ENCODE measurements at places on chromosomes 12 and 14.

- no peak for DNase-seq
Measured at GRCh38 chr14:76101391-76102379, 50.0 kb upstream of the GPATCH2L start.

DNA sequence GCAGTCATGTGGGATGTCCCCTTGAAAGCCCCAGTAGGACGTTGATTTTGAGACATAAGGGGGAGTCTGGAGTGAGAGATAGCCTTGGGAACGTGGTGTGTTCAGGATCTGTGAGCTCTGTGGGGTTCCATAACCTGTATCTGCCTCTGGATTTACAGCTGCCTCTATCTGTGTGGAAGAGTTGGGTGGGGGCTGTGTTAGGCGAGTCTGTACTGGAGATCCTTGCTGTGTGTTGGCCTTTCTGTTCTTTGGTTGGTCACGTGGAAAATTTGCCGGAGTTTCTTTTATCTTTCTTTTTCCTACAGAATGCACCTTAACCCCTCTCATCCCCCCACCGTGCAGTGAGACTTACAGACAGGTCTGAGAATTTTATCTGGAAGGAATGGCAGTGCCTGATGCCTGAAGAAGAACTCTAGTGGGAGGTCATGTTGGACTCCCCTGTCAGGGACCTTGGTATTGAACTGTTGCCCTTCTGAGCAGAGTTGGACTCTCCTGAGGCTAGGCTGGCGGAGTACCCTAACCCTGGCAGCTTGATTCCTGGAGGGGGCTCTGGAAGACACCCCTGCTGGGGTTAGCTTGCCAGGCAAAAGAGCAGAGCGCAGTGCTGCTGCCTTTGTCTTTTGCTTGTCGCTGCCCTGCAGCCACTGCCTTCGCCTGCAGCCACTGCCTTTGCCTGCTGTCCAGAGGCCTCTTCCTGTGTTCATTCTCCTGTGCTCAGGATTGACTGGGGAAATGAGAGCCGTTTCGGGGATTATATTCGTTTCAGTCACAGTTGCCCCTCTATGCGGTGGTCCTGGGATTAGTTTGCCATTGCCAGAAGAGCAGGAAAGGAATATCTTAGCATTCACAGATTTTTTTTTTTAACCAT, 34.1 kb downstream of the ZNF664 start:
- DNase-seq: no peak

DNA sequence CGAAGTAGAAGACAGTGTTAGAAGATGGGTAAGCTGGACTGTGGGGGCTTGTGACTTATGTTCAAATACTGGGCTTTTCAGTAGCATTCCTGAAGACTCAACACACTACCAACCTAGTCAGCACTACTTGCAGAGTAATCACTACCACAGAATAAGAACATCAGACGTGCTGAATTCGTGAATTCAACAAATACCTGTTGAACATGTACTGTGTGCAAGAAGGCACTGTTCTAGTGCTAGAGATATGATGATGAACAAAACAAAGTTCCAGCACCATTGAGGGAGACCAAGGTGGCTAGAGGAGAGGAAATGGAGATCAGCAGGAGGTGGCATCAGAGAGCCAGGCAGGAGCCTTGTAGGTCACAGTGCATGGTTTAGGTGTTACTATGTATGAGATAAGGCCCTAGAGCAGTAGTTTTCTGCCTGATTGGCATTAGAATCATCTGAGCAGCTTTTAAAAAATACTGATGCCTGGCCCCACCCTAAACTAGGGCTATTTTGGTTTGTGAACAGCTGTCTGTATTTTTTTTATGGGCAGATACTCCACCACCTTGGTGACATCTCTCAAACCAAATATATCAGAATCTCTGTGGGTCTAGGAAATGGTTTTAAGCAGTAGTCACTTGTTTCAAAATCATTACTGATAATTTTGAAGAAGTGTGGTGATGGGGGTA, 26.8 kb downstream of the FERMT2 start:
- no peak for DNase-seq

DNA sequence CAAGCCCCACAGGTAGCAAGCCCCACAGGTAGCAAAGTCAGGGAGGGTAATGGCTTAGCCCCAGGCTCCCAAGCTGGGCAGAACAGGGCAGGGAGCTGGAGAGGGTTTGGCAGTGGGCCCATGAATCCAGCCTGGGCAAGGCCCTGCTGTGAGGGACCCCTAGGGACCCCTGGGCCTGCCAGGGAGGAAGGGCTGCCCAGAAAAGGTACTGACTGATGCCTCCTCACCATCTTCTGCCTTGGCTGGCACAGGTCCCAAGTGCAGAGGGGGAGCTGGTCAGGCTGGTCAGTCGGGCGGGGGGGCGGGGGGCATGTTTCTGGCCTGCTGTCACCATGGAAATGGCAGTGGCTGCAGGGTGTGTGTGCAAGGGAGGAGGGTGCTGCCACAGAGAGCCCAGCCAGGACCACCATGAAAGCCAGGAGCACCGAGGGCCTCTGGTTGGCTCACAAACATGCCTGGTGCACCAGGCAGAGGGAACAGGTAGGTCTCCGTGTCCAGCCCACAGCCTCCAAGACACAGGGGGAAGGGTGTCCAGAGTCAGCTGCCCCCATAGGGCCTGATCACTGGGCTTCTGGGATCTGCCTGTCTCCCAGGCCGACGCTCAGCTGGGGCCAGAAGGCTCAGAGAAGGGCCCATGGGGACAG, 1.5 kb upstream of the CRIP2 start:
- DNase-seq: no peak

DNA sequence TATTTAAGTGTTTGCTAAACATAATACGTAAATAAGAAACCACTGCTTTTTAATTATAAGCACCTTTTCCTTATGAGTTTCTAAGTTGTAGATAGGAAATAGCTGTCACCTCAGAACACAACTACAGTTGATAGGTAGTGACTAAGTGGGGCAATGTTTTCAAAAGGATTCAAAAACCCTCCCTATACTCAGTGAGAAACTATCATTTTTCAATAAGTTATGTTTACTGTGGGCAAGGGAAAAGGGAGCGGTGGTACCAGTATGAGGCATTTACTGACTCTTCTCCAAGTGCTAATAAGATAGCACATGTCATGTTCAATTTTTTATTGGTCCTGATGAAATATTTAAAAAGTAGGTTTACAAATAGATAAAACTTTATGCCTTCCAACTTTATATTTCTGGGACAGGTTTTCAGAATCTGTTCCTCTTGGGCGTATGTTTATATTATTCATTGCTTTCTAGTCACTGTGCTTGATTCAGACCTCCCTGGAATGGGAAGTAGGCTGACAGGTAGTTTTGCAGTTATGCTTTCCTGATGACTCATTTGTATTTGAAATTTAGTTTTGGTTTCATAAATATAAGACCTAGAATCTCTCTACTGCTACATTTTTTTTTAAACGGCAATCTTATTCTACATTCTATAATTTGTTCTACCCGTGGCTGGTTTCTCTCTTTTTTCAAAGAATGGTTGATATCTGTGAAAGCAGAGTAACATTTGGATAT, 153.1 kb downstream of the TMEM117 start:
- no peak for DNase-seq

DNA sequence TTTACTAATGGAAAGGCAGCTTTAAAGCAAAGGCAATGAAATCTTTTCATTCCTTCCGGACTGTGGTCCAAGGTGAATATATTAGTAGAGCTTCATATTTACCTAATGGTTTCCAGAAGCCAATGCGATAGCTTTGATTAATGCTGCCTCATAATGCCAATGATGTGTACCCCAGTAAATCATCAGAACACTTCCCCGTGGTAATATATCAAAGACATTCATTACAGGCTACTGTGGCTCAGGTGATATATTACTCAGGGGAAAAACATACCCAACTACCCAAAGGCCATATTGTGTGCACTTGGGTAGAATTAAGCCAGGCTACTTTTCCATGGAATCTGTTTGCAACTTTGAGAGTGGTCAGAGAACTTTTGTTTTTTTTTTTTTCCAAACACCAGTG, 69.4 kb upstream of the DACT1 start:
- no peak for DNase-seq

DNA sequence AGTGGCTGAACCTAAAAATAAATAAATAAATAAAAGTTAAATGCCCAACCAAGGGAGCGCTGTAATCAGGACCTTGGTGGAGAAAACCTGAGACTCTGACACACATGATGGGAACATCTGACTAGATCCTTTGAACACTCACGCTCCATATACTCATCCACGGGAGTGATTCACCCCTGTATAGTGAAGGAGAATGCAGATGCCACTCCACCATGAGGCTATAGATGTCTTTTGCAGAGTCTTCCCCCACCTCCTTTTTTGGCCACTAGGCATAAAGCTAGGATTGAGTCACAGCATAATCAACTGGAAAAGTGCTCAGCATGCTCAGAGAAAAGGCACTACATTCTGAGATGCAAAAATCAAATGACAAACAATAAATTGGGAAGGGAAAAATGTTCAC, 19.0 kb downstream of the ADAM20 start:
- no peak for DNase-seq

DNA sequence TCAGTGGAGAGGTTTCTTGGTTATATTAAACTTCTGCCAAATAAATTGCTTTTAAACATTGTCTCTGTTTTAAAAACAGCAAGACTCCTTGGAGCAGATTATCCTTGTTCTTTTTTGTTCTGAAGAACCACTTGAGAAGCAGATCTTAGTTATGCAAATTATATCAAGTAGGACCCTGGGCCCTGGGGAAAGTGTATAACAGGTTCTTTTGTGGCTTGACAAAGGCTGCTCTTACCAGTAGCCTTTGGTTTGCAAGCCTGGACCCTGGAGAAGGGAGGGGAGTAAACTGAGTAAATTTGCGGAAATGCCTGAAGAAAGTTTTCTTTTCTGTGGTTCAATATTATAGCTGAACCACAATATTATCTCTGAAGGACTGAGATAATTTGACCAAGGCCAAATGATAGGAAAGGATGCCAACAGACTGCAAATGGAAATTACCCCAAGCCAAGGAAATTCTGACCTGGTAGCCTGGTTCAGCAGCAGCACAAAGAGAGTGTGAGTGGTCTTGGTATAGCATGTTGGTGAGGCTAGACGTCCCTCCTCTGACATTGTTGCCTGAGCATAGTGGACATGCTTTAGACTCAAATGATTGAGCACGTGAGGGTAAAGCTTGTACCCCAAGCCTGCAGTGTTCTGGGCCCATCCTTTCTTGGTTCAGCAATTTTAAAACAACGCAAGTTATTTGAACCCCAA, 30.4 kb upstream of the SIX1 start:
- no peak for DNase-seq

DNA sequence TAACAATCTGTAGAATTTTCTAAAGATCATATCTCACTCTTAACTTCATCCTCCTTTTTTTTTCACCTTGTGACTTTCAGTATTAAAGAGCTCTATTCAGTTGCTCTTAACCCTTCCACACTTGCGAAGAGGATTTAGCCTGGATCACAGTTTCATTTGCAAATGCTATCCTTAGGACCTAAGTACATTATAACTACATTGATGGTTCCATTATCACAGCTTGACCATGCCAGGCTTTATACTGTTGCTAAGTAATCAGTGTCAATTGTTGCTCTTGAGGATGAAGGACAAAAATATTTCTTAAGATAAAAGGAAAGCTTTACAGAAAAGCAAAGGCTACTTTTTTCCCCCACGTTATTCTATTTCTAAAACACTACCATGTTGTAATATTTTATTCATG, 122.2 kb downstream of the PDZRN4 start:
- no peak for DNase-seq

DNA sequence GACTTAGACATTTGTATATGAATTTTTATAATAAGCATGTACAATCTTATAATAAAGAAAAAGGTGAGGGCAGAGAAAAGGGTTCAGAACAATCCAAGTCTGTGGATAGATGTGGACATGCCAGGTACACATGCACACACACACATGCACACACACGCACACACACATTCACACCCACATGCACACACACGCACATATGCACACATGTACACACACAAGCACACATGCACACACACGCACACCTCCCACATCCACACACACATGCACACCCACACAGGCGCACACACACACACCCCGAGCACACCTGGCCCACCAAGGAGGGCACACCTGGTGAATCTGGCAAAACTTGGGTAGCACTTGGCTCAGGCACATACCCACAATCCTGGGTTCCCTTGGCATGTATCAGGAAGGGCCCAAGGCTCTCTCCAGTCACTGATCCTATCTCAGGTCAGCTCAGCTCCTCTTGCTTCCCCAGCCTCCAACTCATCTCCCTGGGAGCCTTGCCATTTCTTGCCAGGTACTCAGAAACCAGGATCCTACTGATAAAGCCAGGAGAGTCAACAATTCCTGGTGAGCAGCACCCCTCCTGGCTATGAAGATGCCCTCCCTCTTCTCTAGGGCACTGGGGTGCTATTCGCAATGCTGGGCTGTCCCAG, 18.6 kb upstream of the TMEM106C start:
- no peak for DNase-seq

DNA sequence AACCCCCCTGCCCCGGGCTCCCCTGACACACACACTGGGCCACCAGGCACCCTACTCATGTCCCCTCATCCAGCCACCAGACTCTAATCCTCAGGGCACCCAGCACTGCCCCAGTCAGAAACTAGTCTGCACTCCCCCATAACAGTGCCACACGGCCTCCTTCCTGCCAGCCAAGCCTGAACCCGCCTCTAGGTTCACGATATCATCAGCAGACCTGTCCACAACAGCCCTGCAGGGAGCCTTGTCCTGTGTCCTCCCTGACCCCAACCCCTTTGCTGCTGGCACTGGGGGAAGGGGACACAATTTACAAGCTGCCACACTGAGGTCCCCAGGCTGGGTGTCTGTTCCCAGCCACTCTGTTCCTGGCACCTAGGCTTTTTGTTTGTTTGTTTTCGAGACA, 33.6 kb downstream of the LTBP2 start:
- no peak for DNase-seq

- DNase-seq: no peak
Measured at GRCh38 chr14:93980456-93981201, 4.3 kb upstream of the ASB2 start.

DNA sequence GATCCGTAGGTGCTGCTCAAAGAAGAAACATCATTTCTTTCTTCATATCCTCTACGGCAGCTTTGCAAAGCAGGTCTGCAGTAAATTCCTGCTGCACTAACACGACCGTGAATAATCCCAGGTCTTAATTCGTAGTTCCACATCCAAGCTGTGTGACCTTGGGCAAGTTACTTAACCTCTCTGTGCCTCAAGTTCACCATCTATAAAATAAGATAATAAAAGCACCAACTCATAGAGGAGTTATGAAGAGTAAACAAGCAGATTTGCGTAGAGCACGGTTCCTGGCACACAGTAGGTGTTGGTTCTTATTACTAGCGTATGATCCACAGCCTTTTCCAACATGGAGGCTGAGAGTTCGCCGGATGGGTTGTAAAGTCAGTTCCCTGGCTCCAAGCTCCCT, 3.6 kb downstream of the NCOR2 start:
- DNase-seq: no peak

- no peak for DNase-seq
Measured at GRCh38 chr14:103707329-103708263, 7.7 kb downstream of the XRCC3 start.

DNA sequence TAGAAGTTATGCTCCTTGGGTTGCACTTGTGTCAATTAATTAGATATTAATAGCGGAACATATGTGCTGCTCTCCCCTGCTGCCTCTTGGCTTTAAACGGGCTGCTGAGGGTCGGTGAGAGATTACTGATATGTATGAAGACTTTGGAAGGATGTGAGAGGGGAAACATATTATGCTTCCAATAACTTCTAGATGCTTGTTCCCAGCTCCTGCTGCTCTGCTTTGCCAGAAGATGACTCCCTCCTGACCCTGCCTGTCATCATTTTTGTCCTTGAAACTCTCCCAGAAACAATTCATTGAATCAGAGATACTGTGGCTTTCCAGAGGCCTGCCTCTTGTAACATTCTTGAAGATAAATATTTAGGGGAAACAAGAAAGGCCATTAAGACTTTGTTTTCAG, 300.1 kb upstream of the STXBP6 start:
- no peak for DNase-seq

- no peak for DNase-seq
Measured at GRCh38 chr14:91454155-91454554, 36.5 kb upstream of the CCDC88C start.
